ENCODE measurements at places on chromosomes 7 and 10. TPM values are rescaled to one million over a fixed set of nuclear protein-coding genes. Genes with fewer than 3 reads are reported as not detected.
A peak's percentile ranks its signal among the peaks of the same experiment; 100 is the strongest.

GRCh38 chr10:110504111-110504735, 6.5 kb downstream of the DUSP5 start:
- peak overlapping the region; percentile 97 for H3K4me3 ChIP-seq
- H3K27me3 ChIP-seq, result no peaks in the 10 kb centered on the region
- DNase-seq, result peak; percentile 85
- H3K4me1 ChIP-seq, result peaks cover 98% of the 10 kb centered on the region

- H3K27me3 ChIP-seq, result no peaks in the 10 kb centered on the region
- no peaks in the 10 kb centered on the region for H3K4me1 ChIP-seq
- H3K4me3 ChIP-seq, result no peak overlapping the region
- DNase-seq, result no peak
- no peaks in the 10 kb centered on the region for H3K36me3 ChIP-seq
Measured at GRCh38 chr7:153524070-153524601, 528.1 kb upstream of the DPP6 start.

- H3K36me3 ChIP-seq, result no peaks in the 10 kb centered on the region
- H3K4me3 ChIP-seq, result no peak overlapping the region
- no peak overlapping the region for H3K27ac ChIP-seq
- no peak for DNase-seq
- peaks cover 6% of the 10 kb centered on the region for H3K4me1 ChIP-seq
Measured at GRCh38 chr7:124033095-124033806, 384 bp upstream of the TMEM229A start.

DNA sequence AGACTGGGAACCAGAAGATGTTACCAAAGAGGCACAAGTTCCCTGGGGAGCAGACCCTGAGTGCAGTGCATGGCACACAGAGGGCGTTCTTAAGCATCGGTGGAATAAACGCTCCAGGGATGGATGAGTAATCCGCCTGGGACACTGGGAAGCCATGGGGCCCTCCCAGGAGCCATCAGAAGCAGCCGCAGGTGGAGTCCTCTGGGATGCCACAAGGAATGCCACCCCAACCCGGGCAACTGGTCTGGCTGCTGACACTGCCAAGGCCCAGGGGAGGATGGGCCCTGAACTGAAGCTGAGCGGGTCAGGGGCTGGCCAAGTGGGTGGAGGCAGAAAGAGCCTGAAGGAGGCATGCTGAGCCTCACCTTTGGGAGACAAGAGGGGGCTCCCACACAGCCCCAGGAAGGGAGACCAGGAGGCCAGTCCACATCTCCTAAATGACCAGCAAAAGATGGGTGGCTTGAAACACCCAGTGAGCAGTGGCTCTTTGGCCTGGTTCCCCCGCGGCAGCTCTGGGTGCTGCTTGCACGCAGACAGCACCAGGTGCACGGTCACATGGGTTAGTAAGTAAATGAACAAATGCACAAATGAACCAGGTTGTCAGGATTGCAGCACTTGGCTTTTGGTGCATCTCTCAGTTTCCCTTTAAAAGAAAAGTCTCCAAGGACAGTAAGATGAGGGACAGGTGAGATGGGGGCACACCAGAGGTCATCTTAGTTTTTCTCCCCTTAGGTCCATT, 141.3 kb upstream of the ZMIZ1 start:
- H3K4me1 ChIP-seq, result no peaks in the 10 kb centered on the region

- DNase-seq, result no peak
- H3K27me3 ChIP-seq, result no peaks in the 10 kb centered on the region
- no peak overlapping the region for H3K4me3 ChIP-seq
- no peaks in the 10 kb centered on the region for H3K36me3 ChIP-seq
Measured at GRCh38 chr7:12796397-12797127, 109.1 kb downstream of the ARL4A start.

GRCh38 chr10:97531401-97531986, 32.8 kb downstream of the UBTD1 start:
- no peaks in the 10 kb centered on the region for H3K27me3 ChIP-seq
- DNase-seq, result no peak
- no peak overlapping the region for H3K27ac ChIP-seq

- H3K4me1 ChIP-seq, result no peaks in the 10 kb centered on the region
- H3K27ac ChIP-seq, result no peak overlapping the region
- H3K27me3 ChIP-seq, result no peaks in the 10 kb centered on the region
- H3K36me3 ChIP-seq, result no peaks in the 10 kb centered on the region
- no peak overlapping the region for H3K4me3 ChIP-seq
- DNase-seq, result no peak
Measured at GRCh38 chr7:424961-425793, 94.5 kb downstream of the PDGFA start.

- no peaks in the 10 kb centered on the region for H3K27me3 ChIP-seq
- H3K27ac ChIP-seq, result no peak overlapping the region
- H3K36me3 ChIP-seq, result no peaks in the 10 kb centered on the region
- H3K4me3 ChIP-seq, result no peak overlapping the region
- no peaks in the 10 kb centered on the region for H3K4me1 ChIP-seq
- no peak for DNase-seq
Measured at GRCh38 chr7:120691915-120692314, 166.0 kb downstream of the TSPAN12 start.

GRCh38 chr10:110784198-110784597, 87.5 kb upstream of the PDCD4 start:
- H3K27ac ChIP-seq, result peak overlapping the region; percentile 31
- H3K36me3 ChIP-seq, result peaks cover 7% of the 10 kb centered on the region
- H3K4me3 ChIP-seq, result no peak overlapping the region
- peaks cover 33% of the 10 kb centered on the region for H3K4me1 ChIP-seq

The FGL2 gene
- 1.6 TPM for total RNA-seq

The GTF2I gene
- 177 TPM for total RNA-seq

The GCK gene
- not detected for total RNA-seq

Data from activated CD8-positive, alpha-beta T cell treated with anti-CD3 and anti-CD28 coated beads, Interleukin-2, amount 10 ng/mL, durations not matched to agents 7 days and 5 days (primary cell).